ENCODE measurements at places on chromosomes 1 and 21.

DNA sequence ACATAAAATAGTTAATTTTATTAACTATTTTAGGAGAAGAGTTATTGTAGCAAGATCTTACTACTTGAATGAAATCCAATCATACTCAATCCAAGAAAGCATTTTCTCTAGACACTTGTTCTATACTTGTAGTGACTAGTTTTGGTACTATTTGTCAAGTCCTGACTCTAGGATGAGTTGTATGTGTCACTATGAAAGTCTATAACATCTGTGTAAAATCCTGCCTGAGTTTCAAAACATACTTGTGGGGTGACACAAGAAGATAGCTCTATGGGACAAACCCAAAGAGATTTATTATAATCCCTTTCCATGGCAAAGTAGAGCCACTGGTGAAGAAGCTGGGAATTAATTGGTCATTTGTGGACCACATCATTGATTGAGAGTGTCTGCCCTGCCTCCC, 1042.2 kb upstream of the ADGRL4 start:
- DNase-seq = no peak

GRCh38 chr1:114192328-114192727, 38.7 kb upstream of the SYT6 start:
- no peak for DNase-seq

DNA sequence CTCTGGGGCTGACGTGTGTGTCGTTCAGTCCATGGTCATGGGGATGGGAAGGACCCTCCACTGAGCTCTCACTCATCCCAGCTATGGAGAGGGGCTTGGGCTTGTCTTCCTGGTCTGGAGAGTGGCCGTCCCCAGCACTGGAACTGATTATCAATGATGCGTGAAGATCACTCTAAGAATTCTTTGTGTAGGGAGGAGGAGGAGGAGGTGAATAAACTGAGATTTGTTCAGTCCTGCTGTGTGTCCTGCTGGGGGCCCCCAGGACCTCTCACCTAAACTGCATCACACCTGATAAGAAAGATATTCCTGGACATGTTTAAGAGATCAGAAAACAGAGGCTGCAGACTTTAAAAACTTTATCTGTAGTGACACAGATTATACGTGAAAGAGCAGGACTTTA, 21.2 kb downstream of the RHOU start:
- no peak for DNase-seq

DNA sequence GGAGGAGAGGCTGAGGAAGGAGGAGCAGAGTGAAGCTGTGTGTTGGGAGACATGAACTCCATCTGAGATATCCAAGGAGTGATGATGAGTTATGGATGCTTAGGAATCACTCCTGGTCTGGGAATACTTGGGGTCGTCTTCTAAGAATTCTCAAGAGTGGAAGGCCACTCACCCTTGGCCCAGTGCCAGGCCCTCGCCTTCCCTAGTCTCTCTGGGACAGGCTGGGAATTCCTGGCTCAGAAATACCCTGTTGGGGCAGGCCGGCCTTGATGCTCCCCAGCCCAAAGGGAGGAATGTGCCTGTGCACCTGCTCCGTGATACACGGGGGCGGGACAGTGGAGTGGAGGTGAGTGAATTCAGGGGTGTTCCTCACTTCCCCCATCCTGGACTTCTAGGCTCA, 12.6 kb upstream of the LMNA start:
- DNase-seq = no peak

- no peak for DNase-seq
Observed at GRCh38 chr1:108615544-108615943, 45.3 kb downstream of the HENMT1 start.

GRCh38 chr1:195663549-195664280, 944.5 kb downstream of the KCNT2 start:
- DNase-seq = no peak

DNA sequence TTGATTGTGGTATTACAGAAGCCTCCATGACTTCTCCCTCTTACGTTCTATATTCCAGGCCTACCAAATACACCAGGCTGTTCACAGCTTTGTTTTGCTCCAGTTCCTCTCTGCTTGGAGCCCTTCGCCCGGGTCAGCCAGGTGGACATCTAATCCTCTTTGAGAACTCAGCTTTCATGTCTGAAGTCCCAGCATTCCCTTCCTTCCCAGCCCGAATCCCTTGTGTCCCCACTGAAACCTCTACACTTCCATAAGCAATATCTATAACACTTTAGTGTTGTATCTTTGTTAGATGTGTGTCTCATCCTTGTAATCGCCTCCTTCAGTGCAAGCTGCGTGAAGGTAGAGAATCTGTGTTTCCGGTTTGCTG, 1.9 kb downstream of the RNF11 start:
- no peak for DNase-seq

- DNase-seq = no peak
Observed at GRCh38 chr1:58966917-58967740, 183.3 kb upstream of the JUN start.

GRCh38 chr1:186139701-186140100, 235.4 kb downstream of the TPR start:
- DNase-seq = no peak

GRCh38 chr21:16579538-16579937, 849.8 kb downstream of the USP25 start:
- no peak for DNase-seq

DNA sequence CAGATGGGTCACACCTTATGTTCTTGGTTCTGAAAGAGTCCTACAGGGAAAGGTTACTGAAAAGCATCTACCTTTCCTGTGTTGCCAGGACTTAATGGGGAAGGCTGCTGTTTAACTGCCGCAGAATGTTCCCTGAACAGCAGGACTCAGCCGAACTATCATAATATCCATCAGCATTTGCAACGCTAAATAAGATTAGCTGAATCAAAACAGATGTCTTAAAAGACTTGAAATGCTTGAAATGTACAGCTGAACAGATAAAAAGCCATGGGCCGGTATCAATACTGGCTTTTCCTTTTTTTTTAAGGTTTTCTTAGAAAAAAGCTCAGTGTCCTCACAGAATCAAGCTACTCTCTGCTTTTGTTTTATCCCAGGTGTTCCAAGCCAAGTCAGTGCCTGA, 19.7 kb upstream of the ATP13A2 start:
- DNase-seq = no peak

DNA sequence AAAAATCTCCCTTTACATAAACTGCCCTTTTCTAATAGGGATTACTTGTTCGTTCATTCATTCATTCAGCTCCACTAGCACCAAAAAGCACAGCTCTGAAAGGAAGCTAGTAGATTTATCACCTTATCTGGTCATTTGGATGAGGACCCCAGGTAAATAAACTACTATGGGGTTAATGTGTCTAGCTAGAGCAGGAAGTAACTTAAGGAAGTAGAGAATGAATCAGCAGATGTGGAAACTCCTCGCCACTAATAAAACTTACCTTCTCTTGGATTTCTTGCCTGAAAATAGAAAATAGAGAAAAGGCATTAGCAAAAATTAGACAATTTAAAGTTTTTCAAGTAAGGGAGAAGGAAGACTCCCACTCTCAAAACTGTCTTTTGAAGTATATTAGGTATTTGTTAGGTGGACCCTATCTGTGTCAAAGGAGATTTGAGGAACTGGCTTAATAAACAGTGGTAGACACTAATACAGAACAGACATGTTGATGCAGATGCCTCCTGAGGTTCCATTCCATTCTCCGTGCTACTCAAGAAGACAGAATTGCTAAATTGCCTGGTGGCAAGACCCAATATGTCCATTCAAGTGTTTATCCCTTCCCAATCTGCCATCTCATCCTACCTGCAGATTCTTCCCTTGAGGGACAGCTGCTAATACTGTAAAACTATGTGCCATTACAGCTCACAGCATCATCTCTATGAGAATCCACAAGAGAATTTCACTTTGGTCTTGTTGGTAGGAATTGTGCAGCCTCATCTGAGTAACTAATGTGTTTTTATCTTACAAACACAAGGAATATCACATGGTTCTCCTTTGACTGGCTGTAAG, 14.9 kb downstream of the SELL start:
- DNase-seq = no peak

DNA sequence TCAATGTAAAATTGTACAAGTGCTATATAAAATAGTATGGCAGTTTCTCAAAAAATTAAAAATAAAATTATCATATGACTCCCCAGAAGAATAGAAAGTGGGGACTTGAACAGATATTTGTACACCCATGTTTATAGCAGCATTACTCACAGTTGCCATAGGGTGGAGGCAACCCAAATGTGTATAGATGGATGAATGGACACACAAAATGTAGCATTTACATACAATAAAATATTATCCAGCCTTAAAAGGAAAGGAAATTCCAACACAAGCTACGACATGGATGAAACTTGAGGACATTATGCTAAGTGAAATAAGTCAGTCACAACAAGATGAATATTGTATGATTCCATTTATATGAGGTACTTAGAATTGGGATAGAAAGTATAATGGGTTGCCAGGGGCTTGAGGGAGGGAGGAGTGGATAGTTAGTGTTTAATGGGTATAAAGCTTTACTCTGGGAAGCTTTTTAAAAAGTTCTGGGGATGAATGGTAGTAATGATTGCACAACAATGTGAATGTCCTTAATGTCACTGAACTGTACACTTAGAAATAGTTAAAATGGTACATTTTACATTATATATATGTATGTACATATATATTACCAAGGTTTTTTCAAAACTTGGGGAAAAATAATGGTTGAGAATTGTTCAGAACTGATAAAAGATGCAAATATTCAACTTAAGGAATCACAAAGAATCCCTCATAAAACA, 53.0 kb upstream of the ADORA3 start:
- peak; percentile 19 for DNase-seq

DNA sequence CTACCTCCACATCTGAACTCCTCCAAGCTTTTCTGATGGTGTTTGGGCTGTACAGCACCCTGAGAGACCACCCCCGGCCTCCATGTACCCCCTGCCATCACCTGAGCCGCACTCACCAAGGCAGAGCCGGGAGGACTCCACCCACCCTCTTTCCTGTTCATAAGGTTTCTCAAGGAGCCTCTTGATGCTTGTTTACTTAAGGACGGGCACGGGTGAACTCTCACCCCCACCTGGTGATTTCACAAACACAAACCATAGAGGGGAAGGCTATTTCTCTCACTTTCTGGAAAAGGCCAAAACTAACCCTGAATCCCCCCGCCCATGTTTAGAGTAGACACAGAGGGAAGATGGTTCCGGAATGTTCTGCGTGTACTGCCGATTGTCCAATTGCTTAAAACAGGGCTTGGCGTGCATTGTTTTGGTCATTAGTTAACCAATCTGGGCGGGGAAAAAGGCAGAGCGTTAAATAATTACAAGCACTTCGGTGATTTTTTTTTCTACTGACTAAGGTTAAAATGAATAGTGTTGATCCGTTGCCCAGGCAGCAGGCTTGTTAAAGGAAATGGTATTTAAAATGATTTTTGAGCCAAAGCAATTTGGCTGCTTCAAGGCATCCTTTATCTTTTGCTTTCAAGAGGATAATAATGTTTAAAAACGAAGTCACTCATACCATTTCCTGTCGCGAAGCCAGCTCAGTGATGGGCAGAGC, 279.8 kb upstream of the VAMP3 start:
- DNase-seq = no peak

GRCh38 chr1:52348704-52349300, 17.2 kb downstream of the CC2D1B start:
- no peak for DNase-seq

DNA sequence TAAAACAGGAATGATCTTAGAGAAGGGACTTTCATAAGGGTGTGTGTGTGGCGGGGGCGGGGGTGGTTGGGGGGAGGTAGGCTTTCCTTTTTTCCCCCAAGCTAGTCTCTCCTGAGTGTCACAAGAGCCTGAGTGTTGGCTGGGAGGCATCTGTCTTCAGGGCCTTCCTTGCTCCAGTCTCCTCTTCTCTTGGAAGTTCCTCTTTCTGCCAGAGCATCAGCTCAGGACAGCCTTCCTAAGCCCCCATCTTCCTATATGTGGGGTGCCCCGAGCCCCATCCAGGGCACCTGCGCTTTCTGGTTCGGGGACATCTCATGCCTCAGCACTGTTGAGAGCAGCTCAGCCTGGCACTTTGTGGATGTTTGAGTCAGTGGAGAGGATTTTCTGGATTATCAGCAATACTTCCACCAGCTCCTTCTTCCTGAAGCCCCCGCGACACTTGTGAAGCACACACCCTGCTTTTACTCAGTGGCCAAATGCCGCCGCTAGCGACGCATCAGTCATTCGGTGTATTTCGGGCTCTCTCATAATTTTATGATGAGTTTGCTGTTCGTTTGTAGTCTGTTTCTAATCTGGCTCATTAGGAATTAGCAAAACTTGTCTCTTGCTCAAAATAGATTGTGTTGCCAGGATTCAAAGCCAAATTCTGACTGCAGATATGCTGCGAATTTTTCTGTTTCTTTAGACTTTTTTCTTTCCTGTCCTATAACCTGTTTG, 61.7 kb downstream of the GALNT2 start:
- DNase-seq = no peak
